Muscle of back (tissue), 13 donors: ENCODE measurements at places on chromosomes 5 and 9.

GRCh38 chr9:134403682-134404301 lies 77.5 kb downstream of the RXRA start:
- DNase-seq: peak; percentile 75

- no peak for DNase-seq
Measured at GRCh38 chr9:109295221-109296130, 25.4 kb downstream of the EPB41L4B start.

DNA sequence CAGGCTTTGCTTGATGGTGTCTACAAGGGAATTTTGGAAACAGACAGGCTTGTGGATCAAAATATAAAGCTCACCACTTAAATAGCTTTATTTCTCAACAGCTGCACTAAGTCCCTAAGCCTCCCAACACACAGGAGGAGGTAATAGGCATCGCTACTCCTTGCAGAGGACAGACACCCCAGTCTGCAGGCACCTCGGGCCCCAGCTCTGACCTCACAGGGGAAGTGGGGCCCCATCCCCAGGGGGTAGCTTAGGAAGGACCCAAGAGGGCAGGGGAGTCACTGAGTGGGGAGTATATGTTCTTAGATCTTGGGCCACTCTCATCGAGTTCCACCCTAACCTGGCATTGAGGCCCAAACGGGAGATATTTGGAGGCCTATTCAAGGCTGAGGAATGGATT lies 66.7 kb upstream of the XPA start:
- no peak for DNase-seq

DNA sequence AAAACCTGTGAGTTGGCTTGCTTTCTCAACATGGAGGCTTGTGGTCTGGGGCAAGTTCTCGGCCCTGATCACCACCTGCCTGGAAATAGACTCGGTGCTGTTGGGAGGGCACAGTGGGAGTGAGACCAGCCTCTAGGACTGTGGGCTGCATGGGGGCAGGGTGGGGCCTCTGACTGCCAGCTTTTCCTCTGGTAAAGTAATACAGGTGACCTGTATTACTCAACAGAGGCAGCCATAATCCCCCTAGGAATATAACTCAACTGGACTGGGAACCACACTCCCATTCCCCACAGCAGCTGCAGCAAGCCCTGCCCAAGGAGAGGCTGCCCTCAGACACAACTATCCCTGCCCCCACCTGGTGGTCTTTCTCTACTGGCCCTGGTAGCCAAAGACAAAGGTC lies 72.8 kb downstream of the C9orf153 start:
- DNase-seq: no peak

DNA sequence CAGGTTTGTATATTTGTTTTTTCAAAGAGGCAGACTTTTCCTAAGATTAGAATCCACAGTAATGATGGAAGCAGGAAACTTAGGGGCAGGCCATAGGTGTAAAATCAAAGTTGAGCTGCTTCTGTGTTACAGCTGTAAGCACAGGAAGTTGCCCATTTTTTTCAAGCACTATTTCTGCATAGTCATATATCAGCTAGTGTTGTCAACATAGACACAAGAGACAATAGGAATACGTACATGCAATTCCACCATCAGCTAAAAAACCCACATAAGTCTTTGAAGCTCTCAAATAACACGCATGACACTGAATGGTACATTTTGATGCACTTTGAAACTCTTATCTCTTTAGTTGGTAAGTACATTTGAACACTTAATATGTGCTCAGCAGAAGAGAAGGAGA lies 20.2 kb upstream of the SMIM15 start:
- no peak for DNase-seq

GRCh38 chr9:136312009-136312375 lies 8.1 kb upstream of the CCDC187 start:
- no peak for DNase-seq

DNA sequence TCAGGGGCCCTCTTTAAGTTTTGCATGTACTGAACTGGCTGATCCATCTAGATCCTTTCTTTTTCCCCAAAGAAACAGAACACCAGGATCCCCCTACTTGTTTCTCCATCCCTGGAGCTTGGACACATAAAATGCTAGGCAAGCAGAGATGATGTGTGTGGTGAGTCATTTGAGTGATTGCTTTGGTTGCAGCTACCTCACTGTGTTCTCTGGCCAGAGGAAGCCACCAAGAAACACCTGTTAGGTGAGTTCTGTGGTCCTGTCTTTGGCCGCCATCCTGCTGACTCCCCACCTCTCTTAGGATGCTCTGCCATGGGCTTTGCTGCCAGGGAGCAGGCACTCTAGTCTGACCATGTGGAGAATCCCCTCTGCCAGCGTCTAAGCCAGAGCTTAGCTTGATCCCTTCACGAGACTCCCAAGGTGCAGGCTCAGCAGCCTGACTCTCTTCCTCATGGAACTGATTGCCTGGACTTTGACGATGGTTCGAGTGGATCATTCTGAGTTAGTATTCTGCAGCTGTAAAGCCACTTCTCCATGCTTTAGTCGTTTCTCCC lies 27.3 kb upstream of the DENND1A start:
- no peak for DNase-seq

- DNase-seq: no peak
Measured at GRCh38 chr9:37938121-37938891, 34.4 kb upstream of the SLC25A51 start.

DNA sequence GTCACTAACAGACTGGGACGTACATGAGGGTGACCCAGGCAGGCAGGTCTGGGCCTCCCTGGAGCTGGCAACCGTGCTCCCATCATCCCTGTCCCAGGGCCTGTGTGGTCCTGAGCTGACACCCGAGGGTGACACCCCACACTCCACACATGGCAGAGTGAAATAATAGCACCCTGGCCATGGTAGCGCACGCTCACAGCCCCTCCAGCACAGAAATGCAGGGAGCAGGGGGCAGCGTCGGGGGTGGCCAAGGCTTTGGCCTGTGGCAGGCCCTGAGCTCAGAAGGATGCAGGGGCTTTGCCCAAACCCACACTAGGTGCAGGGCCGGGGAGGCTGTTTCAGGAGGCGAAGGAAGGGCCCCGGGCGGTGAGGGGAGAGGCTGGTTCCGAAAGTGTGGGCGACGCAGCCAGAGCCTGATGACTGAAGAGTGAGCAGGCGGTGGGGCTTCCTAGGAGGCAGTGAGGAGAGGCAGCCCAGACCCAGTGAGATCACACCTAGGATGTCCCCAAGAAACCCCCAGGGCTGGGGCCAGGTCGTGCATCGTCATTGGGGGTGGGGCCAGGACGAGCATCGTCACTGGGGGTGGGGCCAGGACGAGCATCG lies 12.9 kb downstream of the OR2V2 start:
- DNase-seq: peak; percentile 36

DNA sequence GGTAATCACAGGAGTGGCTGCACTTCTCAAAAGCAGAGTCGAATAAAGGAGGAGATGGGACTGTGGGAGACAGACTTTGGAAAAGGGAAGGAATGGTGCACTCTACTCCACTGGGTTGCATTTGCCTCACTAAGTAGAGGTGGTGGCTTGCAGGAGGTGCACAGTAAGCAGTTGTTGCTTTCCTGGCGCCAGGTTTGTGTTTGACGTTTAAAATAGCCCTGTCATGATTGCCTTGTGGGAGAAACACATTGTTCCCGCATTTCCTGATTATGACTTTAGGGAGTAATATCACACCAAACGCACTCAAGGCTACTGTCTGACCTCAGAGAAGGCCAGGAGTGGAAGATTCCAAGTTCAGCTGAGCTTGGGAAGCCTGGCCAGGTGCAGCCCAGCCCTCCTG lies 36.7 kb downstream of the DMRT1 start:
- no peak for DNase-seq

GRCh38 chr9:83029531-83030137 lies 33.3 kb downstream of the RASEF start:
- no peak for DNase-seq

- DNase-seq: no peak
Measured at GRCh38 chr5:127958421-127959011, 125.0 kb upstream of the SLC12A2 start.

DNA sequence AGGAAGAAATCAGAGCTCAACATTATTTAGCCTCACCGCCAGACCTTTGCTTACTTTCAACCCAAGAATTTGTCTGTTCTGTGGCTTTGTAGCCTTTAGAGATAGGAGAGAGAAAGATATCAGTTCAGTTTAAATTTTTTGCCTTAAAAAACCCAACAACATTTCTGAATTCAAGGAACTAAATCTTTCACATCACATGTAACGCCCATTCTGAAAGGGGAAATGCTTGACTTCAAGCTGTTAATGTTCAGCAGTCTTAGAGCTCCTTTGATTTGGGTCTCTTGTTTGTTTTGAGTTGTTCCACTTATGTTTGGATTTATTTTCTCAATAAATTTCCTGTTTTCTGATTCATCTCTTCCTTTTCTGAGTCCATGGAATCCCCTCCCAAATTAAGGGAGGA lies 294.5 kb downstream of the ARHGAP26 start:
- DNase-seq: no peak

- no peak for DNase-seq
Measured at GRCh38 chr9:79664375-79664831, 92.6 kb downstream of the TLE4 start.

GRCh38 chr5:33439905-33440481 lies 772 bp upstream of the TARS1 start:
- no peak for DNase-seq

DNA sequence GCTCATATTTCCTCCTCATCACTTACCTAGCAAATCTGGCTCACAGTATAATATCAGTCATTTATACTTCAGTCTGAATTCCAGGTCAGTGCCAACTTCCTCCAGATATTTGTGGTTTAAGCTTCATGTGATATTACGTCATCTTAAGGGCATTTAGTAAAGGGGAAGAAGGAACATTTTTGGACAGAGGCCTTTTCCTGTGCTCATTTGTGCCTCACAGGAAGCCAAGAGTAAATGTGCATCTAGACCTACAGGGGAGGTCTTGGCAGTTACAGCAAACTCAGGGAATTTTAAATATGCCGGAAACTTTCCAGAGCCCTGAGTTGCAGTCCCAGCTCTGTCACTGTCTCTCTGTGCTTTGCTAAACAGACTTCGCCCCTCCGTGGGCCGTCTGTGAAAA lies 12.3 kb upstream of the KCNIP1 start:
- DNase-seq: peak; percentile 90

GRCh38 chr9:70011366-70011765 lies 32.3 kb upstream of the MAMDC2 start:
- no peak for DNase-seq

DNA sequence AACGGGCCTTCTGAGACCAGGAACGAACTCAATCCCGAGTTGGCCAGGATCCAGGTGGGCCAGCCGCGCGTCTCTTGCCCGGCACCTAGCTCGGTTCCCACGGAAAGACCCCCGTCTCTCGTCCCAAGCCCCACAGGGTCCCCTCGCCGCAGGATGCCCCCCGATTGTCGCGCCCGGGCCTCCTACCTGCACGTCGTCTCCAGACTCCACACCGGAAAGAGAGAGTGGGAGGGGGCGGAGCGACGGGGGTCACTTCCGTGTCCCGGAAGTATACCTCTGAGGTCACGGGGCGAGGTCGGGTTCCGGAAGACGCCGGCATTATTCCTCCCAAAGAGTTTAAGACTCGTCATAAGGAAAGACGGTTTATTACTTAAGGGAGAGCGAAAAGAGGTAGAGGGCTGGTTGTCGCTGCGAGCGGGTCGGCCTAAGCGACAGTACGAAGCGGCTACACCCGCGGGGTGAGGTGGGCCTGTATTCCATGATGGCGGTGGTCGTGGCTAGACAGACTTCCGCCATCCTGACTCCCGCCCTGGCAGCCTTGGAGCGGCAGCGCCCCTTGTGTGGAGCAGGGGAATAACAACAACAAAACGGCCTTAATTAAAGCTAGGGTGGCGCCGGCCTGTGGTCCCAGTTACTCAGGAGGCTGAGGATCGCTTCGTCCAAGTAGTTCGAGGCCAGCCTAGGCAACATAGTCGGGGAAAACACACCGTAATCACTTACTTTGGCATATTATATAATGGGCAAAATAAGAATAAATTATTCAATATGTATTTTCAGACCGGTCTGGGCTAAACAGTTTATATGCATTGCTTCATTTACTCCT lies at the start of gene RPS14:
Gene RPS14 (minus strand): TSS at position 223 of the 823 bp plus-strand sequence. CDS start 2,006 bp downstream, outside the sequence.
- peak; percentile 100 for DNase-seq

- DNase-seq: no peak
Measured at GRCh38 chr5:149948993-149949392, 4.4 kb upstream of the PDE6A start.

- DNase-seq: peak; percentile 88
Measured at GRCh38 chr5:74192606-74193299, 447.8 kb downstream of the ENC1 start.

- DNase-seq: no peak
Measured at GRCh38 chr5:60538426-60538825, 161.5 kb downstream of the DEPDC1B start.

- no peak for DNase-seq
Measured at GRCh38 chr5:22354956-22355355, 498.2 kb downstream of the CDH12 start.

GRCh38 chr5:162221910-162222309 lies 154.3 kb downstream of the GABRG2 start:
- DNase-seq: no peak

- DNase-seq: no peak
Measured at GRCh38 chr9:73844135-73844534, 653.0 kb upstream of the RORB start.

DNA sequence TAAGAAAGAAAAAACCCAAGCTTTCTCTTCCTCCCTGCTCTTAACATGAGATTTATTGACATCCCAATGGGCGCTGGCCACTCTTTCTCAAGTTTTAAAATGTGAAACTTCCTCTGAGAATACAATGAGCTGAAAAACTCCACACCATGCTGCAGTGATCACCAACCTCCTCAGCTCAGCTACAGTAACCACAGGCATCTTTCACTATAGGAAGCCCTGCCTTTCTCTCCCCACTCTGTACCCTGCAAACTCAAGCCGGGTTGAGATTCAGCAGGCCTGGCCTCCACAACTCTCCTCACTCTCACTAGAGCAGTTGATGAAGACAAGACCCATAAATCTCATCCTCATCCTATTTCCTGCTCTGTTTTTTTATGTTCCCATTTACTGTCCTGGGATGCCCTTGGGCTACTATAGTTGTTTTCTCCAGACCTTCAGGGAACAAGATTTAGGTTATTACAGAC lies 48.3 kb downstream of the SH3TC2 start:
- no peak for DNase-seq

DNA sequence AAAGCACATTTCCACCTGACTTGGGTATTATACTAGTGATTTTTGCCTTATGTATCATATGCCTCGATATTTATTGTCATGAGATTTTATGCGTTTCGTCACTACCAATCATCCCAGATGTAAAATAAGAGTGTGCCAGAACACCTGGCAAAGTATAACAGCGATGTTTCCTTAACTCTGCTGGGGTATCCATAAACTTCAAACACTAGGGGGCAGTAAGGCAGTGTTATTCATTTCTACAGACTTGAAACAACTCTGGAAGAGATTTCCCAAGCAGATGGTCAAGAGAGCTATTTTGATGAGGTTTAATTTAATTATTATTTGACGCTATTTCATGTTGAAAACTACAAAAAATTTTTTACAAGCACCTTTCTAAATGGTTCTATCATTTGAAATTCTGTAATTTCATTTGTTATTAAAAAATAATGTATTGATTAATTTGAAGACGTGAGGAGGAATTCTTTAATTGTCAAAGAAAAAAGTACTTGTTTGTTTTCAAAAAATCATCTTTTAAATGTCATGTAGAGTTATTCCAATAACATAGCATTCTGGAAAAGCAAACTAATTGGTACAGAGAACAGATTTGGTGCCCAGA lies 388.5 kb upstream of the CTNND2 start:
- DNase-seq: no peak
